T-helper 17 cell (primary cell): ENCODE measurements at places on chromosomes 12 and 14. TPM values are rescaled to one million over a fixed set of nuclear protein-coding genes. Genes with fewer than 3 reads are reported as not detected.

DNA sequence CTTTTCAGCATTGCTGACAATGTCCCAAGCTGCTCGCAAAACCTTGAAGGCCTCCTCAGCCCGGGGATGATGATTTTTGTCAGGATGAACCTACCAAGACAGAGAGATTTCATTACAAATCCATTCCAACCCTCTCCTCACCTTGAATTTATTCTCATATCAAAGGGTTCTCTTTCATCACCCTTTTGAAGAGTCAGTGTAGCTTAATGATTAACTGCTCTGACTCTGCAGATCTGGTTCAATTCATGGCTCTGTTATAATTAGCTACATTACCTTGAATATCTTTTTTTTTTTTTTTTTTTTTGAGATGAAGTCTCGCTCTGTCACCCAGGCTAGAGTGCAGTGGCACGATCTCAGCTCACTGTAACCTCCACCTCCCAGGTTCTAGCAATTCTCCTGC lies 5.6 kb downstream of the ORMDL2 start:
- DNase-seq, result no peak

DNA sequence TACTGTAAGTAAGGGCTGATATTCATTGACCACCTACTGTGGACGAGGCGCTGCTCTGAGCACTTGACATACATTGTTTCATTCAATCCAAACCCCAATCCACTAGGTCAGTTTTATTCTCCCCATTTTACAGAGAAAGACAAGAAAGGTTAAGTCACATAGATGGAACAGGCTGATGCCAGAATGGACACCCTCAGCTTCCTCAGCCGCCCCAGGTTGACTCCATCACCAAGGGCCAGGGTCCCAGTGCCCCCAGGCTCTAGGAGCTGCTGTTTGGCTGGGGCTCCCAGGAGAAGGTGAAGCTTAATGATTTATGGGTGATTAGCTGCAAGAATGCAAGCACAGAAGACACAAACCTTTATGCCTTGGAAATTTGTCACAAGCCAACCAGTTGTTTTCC lies 671 bp upstream of the AQP2 start:
- DNase-seq, result no peak

- no peak for DNase-seq
These were observed 28.2 kb downstream of the RPGRIP1 start for GRCh38 chr14:21308132-21308478.

DNA sequence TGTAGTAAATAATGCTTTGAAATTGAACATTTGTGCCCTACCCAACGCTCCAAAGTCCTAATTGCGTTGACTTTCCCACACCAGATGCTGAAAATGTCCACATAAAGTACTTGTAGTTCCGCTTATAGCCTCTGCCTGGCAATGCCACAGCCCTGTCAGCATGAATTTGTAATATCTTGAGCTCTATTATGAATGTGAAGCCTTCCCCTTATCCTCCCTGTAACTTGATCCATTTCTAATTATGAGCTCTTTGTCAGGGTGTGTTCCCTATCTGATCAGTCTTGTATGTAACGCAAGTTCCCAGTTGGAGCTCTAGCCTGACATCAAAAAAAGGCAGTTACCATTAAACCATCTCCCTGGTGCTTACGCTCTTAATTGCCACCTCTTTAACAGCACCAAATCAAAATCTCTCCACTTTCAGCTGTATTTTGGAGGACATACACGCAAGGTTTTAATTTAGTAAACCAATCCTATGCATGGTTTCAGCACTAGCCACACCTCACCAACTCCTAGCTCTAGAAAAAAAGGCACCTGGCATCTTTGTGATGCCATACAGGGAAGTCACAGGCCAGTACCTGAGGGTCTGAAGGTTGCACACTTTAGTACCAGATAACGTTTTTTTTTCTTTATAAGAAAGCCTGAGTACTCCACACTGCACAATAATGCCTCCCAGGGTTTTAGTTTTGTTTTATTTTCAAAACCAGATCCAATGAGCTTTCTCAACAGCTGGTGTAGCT lies 69.3 kb downstream of the EEA1 start:
- DNase-seq, result no peak

- DNase-seq, result no peak
These were observed 93.1 kb downstream of the PPM1H start for GRCh38 chr12:62841846-62842245.

- DNase-seq, result no peak
These were observed 826 bp upstream of the CACNA1C start for GRCh38 chr12:2051700-2052621.

- no peak for DNase-seq
These were observed 212.8 kb downstream of the KIF21A start for GRCh38 chr12:39230086-39230485.

GRCh38 chr14:41299924-41300323 lies 306.8 kb upstream of the LRFN5 start:
- no peak for DNase-seq

DNA sequence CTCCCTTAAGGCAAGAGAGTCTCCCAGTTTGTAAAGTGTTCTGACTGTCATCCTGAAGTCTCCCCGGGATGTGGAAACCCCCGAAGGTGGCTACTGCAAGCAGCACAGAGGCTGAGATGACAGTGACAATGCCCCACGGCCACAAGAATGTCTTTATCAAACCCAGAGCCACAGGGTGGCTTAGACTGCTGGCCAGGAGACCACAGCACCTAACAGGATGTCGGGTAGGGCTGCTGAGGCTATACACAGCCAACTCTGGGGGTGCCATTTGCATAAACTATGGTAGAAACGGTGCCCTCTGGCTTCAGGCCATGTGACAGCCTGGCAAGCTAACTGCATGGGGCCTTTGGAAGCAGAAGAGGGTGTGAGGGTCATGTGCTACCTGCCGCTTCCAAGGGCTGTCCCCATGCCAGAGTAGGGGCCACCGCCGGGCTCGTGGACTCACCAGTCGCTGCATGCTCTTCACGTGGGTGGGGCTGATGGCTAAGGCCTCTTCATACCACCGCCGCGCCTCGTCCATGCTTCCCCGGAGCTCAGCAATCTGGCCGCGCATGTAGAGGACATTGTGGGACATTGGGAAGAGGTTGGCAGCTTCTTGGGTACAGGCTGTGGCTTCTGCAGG lies 180.9 kb downstream of the CALM1 start:
- DNase-seq, result no peak

DNA sequence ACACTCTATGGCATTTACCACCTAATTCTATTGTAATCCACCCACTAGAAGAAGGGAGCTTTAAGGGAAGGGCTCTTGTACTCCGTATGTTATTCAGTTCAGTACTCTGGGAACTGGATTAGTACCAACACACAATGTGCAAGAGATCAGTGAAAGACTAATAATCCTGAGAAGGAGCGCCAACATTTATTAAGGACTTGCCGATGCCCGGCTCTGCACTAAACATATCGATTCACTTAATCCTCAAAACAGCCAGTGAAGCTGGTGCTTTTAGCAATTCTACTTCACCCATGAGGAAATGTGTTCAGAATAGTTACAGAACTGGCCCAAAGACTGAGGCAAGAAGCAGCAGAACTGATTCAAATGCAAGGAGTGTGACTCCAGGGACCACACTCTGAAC lies 80.9 kb downstream of the RPS6KA5 start:
- no peak for DNase-seq

GRCh38 chr14:64238049-64238448 lies 56.1 kb downstream of the ESR2 start:
- no peak for DNase-seq

DNA sequence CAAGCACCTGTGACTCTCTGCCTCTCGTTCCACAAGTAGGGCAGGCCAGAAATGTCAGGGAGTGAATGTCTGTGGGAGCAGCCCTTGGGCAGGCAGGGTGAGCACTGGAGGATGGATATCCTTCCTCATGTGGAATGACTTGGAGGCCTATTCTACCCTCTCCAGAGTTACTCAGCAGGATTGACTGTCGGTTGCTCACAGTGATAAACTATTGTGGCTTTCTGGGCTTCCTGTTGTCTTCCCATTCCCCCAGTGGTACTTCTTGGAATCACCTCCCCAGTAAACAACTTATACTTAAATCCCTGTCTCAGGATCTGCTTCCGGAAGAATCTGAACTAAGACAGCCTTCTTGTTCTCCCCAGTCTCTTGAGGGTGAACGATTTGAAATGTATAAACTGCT lies 79.6 kb upstream of the MANSC4 start:
- DNase-seq, result no peak

DNA sequence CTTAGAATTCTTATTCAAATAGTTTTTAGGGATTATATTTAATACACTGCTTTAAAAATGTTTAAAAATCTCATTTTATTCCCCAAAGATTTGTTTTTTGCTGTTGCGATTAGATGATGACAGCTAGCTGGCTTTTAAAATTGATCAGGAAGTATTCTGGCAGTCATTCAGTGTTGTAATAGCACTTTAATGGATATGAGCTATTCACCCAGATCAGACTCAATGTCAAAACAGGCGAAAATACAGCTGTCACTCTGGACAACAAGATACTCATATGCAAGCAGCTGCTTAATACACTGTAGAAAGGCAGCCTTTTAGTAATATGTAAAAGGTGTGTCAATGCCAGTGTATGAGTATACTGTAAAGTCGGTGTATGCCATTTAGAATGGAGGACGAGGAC lies 91.7 kb downstream of the NPAS3 start:
- no peak for DNase-seq

DNA sequence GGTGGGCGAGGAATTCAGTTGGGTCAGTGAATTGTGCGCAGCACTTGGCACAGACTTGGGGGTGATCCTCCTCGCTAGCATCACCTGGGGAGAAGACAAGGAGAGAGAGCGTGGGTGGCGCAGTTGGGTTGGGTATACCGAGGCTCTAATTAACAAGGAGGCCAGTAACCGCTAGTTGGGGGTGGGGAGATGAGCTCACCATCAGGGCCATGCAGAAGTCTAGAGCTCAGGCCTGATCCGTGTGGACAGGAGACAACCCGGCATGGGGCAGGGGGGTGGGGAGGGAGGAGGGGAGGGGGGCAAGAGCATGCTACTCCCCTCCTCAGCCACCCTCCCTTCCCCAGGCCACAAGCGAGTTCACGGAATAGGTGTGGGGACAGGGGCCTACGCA lies 580 bp downstream of the SALL2 start:
- no peak for DNase-seq

Gene PRKD1
- total RNA-seq, result not detected

Gene GRIP1
- 2.4 TPM for total RNA-seq

Gene KCNC2
- total RNA-seq, result not detected

Gene GPHN
- total RNA-seq, result 23.1 TPM

Gene NGB
- total RNA-seq, result not detected

Gene PRR13
- 168 TPM for total RNA-seq

Gene CHD8
- 128 TPM for total RNA-seq

Gene C14orf132
- 2.8 TPM for total RNA-seq
